WTC11 (cell line): ENCODE measurements at places on chromosomes 12 and 14. TPM values are rescaled to one million over a fixed set of nuclear protein-coding genes. Genes with fewer than 3 reads are reported as not detected.

- no peak for DNase-seq
Measured at GRCh38 chr12:114924946-114925475, 241.0 kb upstream of the TBX3 start.

The GZMH gene
- not detected in 3 replicates for total RNA-seq

- no peak for DNase-seq
Measured at GRCh38 chr12:89907659-89908058, 199.0 kb upstream of the ATP2B1 start.

DNA sequence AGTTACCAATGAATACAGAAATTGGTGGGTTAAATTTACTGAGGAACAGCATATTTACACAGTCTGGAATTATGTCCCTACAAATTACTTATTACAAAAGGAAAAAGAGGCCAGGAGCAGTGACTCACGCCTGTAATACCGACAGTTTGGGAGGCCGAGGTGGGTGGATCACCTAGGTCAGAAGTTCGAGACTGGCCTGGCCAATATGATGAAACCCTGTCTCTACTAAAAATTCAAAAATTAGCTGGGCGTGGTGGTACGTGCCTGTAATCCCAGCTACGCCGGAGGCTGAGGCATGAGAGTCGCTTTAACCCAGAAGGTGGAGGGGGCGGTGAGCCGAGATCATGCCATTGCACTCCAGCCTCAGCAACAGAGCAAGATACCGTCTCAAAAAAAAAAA lies 52.6 kb downstream of the HECTD1 start:
- no peak for DNase-seq

The FGF23 gene
- total RNA-seq, result 0.24 to 0.82 TPM (median 0.60 TPM) in 3 replicates

The PPP1R1A gene
- total RNA-seq, result 12.4 to 15.5 TPM (median 13.1 TPM) in 3 replicates

DNA sequence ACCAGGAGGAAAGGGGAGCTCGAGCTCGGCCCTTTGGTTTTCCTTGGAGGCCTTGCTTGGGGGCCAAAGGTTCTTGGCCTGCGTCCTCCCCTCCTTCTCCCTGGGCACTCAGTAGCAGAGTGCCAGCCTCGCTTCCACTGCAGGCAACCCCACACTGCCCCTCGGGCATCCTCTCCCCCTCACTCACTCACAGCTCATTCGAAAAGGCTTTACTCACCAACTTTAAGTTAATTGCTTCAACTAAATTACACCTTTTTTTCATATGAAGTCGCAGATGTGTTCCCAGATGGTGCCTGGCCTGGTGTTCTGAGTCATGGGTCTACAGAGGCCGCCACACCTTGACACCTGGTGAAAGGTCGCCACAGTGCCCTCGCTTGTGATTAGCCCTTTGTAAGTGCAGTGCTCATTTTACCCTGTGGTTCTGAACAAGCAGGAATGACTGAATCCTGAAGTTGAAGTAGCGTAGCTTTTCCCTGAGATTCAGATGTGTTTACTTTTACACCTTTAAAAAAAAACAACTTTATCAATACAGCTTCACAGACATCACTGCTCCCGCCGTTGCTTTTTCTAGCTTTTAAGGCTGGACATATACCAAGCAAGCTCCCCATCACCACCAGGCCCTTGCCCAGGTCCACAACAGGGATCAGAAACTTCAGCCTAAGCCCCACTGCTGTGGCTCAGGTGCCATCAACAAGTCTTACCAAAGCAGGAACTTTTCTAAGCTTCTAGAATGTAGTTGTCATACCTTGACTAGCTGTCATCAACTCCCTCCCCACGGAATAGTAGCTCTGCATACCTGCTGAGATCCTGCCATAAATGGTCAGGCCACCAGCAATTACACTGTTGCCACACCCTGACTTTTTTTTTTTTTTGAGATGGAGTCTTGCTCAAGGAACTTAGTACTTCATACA lies 20.3 kb upstream of the ADIPOR2 start:
- DNase-seq, result no peak

The IL31 gene
- not detected in 3 replicates for total RNA-seq

The RDH5 gene
- total RNA-seq, result 3.0 to 5.8 TPM (median 3.5 TPM) in 3 replicates

The RND1 gene
- 7.6 to 9.1 TPM (median 8.5 TPM) in 3 replicates for total RNA-seq

DNA sequence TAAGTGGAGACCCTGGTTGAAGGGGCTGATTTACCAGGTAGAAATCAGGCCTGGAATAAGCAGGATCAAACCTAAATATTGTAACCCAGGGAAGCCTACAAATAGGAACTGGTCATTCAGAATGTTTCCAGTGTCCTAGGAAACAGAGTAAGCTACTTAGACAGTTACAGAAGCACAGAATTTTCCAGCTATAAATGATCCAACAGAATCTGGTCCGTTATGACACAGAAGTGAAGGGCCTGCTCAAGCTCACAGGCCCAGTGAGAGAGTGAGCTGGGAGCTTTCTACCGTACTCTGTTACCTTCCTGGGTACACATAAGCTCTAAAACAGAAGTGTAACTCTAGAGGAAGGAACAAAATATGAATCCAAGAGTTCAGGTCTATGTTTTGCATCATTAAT lies 119.1 kb downstream of the TTC7B start:
- no peak for DNase-seq

GRCh38 chr12:132561427-132562156 lies 48.8 kb downstream of the LRCOL1 start:
- peak; percentile 77 for DNase-seq

- DNase-seq, result no peak
Measured at GRCh38 chr12:110697236-110697635, 8.3 kb upstream of the HVCN1 start.

DNA sequence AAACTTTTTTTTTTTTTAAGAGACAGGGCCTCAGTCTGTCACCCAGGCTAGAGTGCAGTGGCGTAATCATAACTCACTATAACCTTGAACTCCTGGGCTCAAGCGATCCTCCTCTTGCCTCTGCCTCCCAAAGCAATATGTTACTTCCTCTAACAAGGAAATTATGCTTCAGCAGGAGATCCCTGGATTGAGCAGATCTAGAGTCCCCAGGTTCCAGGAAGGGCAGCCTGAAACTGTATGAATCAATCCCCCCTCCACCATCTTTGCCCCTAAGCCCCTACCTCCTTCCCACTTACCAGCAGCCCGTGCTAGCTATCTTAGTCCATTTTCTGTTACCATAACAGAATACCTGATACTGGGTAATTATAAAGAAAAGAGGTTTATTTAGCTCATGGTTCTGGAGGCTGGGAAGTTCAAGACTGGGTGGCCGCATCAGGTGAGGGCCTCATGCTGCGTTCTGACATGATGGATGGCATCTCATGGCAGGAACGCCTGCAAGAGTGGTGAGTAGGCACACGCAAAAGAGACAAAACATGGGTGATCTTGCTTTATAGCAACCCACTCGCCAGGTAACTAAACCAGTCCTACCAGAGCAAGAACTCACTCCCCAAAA lies 5.0 kb downstream of the TAMALIN start:
- DNase-seq, result no peak

GRCh38 chr12:6784296-6784695 lies 5.0 kb upstream of the CD4 start:
- no peak for DNase-seq

DNA sequence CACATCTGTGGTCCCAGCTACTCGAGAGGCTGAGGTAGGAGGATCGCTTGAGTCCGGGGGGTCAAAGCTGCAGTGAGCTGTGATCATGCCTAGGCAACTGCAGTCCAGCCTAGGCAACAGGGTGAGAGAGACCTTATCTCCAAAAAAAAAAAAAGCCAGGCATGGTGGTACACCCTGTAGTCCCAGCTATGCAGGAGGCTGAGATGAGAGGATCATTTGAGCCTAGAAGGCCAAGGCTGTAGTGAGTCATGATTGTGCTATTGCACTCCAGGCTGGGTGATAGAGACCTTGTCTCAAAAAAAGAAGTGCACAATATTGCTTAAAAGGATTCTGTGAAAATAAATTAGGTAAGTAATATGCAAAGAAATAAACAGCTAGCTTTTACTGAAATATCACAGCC lies 17.0 kb downstream of the NAA25 start:
- DNase-seq, result no peak
